Non-pigmented ciliary epithelial cell (primary cell): ENCODE measurements at places on chromosomes 11 and 22.

DNA sequence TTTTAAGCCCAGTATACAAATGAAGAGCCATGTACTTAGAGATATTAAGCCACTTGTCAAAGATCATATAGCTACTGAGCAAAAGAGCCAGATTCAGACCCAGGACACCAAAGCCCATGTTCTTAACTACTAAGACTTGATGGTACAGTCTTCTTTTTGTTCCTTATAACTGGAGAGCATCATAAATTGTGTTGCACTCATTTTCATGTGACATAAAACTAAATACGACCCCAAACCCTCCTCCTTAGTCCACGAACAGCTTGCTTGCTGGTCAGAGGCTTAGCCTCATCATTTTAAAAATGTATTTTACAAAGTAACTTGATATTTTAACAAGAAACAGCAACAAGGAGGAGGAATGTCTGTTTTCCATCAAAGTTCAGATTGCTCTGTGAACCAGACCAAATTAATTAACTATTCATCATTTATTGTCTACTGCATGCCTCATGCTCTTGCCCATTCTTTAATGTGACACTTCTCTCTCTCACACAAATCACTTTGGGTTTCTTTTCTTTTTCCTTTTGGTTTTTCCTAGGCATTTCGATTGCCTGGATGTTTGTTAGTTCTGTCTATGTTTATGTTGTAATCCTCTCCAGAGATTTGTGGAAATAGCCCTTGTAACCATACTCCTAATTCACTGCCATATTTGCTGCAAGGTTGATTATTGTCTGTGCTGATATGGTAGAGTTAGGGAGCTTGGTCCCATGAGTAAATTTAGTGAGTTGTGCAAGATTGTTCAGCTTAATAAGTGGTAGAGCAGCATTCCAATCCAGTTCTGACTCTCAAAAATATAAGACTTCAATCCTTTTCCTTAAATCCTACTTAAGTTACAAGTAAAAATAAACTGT lies 8.4 kb upstream of the ARHGAP20 start:
- no peak for DNase-seq

- DNase-seq = peak; percentile 2
Measured at GRCh38 chr11:57885298-57886050, 123.9 kb downstream of the CTNND1 start.

DNA sequence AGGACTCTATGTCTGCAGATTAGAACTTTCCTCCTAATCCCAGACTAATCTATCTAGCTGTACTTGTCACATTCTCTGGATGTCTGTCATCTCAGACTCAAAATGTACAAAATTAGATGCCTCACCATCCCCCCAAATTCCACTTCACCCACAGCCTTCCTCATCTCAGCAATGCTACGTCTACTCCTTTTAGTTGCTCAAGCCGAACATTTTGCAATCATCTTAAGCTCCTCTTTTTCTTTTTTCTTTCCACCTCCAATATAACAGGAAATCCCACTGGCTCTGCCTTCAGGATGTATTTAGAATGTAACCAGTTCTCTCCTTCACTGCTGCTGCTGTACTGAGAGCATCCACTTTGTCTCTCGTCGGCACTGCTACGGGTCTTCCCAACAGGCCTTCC lies 1091.8 kb downstream of the TBC1D22A start:
- no peak for DNase-seq

GRCh38 chr11:76296731-76297542 lies 84.0 kb downstream of the THAP12 start:
- no peak for DNase-seq

GRCh38 chr11:131665344-131665968 lies 295.0 kb downstream of the NTM start:
- DNase-seq = no peak

DNA sequence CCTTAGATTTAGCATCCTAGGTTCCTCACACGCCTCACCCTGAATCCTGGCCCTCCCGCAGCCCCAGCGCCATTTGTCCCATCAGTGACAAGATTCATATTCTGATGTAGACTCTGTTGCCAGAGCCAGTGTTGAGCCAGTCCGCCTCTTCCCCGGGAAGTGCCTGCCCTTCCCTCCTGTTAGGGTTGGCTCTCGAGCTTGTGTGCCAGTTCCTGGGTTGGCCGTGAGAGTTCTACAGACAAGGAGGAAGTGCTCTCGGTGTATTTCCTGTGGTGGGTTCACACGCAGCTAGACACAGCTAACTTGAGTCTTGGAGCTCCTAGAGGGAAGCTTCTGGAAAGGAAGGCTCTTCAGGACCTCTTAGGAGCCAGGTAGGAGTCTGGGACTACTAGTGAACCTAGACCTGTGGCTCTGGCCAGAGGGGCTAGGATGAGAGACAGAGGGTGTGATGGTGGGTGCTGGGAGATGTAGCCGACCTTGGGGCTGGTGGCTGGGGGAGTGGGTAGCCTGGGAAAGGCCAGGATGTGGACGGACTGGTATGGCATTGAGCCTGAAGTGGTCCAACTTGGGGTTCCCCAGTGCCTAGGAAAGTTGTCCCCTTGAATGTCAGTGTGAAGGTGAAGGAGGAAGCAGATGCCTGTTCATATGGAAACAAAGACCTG lies at the start of gene IL18BP:
TSS of gene IL18BP (plus strand) at position 261 of the 662 bp plus-strand sequence. CDS start 1,076 bp downstream, outside the sequence.
- no peak for DNase-seq

DNA sequence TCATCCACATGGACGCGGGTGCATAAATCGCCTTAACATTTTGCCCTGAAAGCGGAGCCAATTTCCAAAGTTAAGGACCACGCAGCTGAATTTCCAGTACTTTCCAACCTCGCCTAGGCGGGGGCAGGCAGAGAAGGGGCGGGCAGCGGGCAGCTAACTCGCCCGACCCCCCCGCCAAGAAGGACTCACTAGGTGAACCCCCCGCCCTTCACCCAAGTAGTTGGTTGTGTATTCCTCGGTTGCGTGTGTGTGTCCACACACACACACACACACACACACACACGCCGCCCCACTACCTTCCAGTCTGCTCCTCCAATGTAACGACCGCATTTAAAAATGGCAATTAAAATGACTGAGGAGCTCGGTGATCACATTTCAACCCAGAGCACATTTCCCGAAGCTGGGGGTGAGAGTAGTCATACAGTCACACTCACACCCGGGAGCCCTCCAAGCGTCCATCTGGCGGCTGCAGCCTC lies 1.4 kb downstream of the TENM4 start:
- no peak for DNase-seq

GRCh38 chr11:23632293-23632692 lies 772.0 kb upstream of the CCDC179 start:
- no peak for DNase-seq

- no peak for DNase-seq
Measured at GRCh38 chr11:35099278-35100012, 39.5 kb upstream of the CD44 start.

DNA sequence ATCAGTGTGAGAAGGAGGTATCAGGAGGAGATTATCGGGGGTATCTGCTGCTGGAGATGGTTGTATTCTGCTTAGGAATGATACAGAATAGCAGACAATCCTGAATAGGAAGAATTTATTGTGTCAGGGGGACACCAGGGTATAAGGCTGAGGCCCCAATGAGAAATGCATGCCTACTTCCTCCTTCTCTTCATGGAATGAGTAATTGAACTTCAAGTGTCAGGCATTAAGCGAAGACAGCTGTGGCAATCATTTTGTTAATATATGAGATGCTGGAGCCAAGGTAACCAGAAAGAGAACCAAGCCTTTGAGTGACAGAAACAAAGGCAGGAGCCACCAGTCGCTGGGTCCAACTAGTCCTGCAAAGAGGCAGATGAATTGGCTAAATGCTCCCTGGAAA lies 49.1 kb downstream of the KIRREL3 start:
- no peak for DNase-seq

DNA sequence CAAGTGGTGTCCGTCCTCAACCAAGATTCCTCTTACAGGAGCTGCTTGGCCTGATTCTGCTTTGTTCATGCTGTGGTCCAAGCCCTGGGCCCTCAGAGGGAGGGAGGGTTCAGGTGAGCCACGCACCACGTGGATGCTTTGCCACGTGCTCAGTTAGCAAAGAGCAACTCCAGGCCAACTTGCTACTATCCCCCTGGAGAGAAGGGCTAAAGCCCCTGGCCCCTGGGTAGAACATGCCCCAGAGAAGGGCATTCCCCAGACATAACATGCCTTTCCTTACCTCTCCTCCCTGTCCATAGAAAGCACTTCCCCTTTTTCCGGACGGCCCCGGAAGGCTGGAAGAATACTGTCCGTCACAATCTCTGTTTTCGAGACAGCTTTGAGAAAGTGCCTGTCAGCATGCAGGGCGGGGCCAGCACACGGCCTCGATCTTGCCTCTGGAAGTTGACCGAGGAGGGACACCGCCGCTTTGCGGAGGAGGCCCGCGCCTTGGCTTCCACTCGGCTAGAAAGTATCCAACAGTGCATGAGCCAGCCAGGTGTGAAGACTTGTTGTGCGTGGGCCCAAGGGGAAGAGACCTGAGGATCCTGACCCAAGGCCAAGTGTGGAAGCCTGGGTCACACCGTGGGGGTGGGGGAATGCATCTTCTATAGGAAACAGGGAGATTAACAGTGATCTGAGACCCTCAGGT lies 8.8 kb downstream of the FOXR1 start:
- DNase-seq = no peak
